Ureter (tissue), 1 donor: ENCODE measurements at places on chromosomes 13 and 19. TPM values are rescaled to one million over a fixed set of nuclear protein-coding genes. Genes with fewer than 3 reads are reported as not detected.

GRCh38 chr19:14943601-14944000 is 2.3 kb downstream of the OR7C2 start:
- no peak for DNase-seq

DNA sequence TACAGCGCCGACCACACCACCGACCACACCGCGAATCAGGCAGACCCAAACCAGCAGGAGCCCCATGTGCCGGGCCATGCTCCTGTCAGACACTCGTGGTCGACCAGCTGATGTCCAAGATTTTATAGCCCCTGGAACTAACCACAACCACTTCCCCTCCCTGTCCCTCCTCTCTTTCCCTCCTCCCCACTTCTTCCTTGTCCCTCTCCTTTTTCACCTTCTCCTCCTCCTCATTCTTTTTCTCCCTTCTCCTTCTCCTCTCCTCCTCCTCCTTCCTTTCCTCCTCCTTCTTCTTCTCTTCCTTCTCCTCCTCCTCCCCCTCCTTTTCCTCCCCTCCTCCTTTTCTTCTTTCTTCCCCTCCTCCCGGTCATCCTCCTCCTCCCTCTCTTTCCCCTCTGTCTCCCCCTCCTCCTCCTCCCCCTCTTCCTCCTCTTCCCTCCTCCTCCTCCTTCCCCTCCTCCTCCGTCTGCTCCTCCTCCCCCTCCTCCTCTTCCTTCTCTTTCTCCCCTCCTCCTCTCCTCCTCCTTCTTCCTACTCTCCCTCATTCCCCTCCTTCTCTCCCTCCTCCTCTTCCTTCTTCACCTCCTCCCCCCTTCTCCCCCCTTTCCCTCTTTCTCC is 670 bp downstream of the BSPH1 start:
- no peak for DNase-seq

- DNase-seq: no peak
Observed at GRCh38 chr13:79185580-79185979, 220.5 kb downstream of the RBM26 start.

- no peak for DNase-seq
Observed at GRCh38 chr13:60178327-60178726, 14.6 kb upstream of the DIAPH3 start.

GRCh38 chr19:35843676-35844481 is 8.4 kb downstream of the NPHS1 start:
- DNase-seq: no peak

Gene VAV1
- 12.1 TPM for total RNA-seq

DNA sequence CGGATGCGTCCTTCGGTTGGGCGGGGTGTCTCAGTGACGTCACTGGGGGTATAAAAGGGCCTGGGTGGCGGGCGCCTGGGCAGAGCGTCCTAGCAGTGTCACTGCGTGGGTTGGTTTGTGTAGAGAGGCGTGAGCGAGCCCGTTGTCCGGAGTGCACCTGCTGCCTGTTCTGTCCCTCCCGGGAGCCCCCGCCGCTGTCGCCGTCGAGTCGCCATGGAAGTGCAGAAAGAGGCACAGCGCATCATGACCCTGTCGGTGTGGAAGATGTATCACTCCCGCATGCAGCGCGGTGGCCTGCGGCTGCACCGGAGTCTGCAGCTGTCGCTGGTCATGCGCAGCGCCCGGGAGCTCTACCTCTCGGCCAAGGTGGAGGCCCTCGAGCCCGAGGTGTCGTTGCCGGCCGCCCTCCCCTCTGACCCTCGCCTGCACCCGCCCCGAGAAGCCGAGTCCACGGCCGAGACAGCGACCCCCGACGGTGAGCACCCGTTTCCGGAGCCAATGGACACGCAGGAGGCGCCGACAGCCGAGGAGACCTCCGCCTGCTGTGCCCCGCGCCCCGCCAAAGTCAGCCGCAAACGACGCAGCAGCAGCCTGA is 2.9 kb downstream of the IER2 start:
- peak; percentile 99 for DNase-seq

- no peak for DNase-seq
Observed at GRCh38 chr19:51469162-51469561, 9.2 kb upstream of the CEACAM18 start.

Gene FSD1
- not detected for total RNA-seq

- DNase-seq: no peak
Observed at GRCh38 chr13:39159846-39160370, 121.7 kb downstream of the NHLRC3 start.

Gene F2RL3
- total RNA-seq: 2.6 TPM

DNA sequence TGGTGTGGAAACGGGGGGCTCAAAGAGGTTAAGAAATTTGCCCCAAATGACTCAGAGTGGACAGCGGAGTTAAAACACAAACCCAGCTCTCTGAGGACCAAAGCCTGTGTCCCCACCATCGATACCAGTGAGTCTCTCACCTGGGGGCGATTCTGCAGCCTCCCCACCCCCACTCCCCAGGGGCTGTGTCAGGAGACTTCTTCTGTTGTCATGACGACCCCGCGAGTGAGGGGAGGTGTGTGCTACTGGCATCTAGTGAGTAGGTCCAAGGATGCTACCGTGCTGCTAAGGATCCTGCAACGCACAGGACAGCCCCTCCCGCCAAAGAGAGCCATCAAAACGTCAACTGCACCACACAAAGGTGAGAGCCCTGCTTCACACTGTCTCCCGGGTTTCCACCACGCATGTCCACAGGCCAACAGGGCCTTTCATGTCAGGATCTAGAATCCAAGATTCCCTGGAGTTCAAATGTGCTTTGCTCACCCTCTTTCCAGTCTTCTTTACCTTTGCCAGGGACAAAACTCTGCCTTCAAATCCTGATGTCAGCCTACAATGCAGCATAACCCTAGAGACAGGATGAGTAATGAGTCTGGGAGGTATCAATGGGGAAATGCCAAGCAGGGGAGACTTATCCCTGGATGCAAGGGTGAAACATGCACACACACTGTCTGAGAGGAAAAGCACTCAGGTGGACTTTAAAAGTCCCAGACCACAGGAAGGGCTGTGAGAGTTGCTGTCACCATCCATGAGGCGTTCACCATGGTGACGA is 3.9 kb downstream of the RANBP3 start:
- DNase-seq: no peak
